Stimulated activated CD4-positive, alpha-beta T cell treated with anti-CD3 and anti-CD28 coated beads, Interleukin-1b, Interleukin-23, amount 100 ng/mL, for 48 hours (primary cell): ENCODE measurements at places on chromosomes 5 and 9.

GRCh38 chr9:7816021-7816420 lies 16.4 kb upstream of the DMAC1 start:
- no peak for DNase-seq

- DNase-seq = no peak
Measured at GRCh38 chr5:73419117-73419464, 29.5 kb downstream of the FOXD1 start.

DNA sequence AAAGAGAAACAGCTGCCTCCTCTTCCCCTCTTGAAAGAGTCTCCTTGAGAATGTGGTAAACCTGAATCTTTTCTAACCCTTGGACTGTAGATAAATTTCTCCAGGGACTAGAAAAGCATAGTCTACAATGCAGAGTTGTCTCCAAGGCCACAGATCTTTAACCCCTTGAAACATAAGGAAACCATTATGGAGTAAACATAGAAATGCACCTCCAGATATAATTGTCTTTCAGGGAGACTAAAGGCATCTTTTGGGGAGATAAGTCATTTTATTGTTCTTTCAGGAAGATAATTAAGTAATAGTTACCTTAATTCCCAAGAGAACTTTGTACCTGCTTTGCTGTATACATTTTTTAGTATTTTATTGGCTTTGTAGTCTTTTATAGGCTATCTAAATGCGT lies 373.6 kb upstream of the GRIA1 start:
- DNase-seq = no peak

DNA sequence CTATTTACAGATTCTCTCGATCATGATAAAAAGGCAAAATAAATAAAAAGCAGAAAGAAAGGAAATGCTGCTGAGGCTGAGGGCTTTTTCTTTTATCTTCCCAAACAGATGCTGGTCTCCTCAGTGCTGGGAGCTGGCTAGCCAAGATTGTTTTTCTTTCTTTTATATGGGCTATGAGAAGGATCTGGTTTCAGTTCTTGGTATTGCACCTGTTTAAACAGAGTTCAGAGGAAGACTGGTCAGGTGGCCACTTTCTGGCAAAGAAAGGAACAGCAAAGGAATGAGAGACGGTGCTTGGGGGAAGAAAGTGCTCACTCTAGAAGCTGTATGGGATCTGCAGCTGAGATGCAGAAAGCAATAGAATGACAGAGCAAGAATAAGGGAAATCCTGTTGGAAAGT lies 88.9 kb downstream of the SLF1 start:
- DNase-seq = no peak

GRCh38 chr9:123039617-123040219 lies 6.3 kb downstream of the GPR21 start:
- no peak for DNase-seq

GRCh38 chr9:31325778-31326177 lies 1058.7 kb upstream of the ACO1 start:
- no peak for DNase-seq

DNA sequence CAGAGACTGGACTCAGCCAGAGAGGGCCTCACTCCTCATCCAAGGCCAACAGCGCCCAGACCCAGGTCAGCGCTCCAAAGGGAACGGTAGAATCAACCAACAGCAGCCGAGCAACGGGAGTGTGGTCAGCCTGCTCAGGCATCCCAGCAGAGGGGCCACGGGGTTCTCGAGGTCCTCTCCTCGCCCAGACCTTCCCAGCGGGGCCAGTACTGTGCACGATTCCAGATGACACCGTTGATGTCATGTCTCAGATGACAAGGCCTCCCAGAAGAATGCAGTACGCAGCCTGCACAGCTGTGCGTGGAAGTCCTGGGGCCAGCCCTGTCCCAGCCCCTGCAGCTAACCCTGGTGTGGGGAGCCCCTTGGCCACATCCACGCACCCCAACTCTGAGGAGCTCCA lies 141.0 kb upstream of the PPP1R26 start:
- no peak for DNase-seq
